ENCODE measurements at places on chromosomes 2 and 18.

- DNase-seq, result no peak
These were observed 135.8 kb upstream of the APCDD1 start for GRCh38 chr18:10318691-10318970.

GRCh38 chr18:62364558-62364957 is 39.4 kb downstream of the TNFRSF11A start:
- no peak for DNase-seq

DNA sequence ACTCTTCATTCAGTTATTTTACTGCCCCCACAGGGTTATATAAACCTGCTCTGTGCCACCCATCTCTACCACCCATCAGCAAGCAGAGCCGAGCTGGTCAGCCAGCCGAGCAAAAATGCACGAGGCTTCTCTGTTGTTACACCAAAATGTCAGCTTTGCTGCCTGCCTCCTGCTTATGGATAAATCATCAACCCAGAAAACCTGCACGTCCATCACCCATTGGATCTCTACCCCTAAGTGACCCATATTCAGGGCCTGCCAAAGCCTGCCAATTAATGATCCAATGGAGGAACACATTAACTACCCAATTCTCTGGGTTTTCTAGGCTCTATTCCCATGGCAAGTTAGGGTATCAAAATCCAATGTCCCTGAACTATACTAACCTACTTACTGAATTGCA is 365.5 kb upstream of the ACVR2A start:
- no peak for DNase-seq

DNA sequence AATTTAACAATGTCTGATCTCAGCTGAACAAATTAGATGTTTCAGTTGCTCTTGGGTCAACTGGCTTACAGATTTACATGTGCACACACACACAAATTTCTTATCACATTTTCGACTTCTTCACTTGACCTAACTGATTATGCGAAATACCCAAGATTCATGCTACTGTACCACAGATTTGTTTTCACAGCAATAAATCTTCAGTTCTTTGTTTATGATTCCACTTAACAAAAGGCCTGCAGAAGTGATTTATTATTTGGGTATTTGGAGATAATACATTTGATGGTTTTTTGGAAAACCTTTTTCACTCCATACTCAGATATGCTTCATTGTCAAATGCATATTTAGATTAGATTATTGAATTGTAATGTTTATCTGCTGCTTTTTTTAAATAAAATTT is 129.0 kb downstream of the GALNT1 start:
- DNase-seq, result no peak

DNA sequence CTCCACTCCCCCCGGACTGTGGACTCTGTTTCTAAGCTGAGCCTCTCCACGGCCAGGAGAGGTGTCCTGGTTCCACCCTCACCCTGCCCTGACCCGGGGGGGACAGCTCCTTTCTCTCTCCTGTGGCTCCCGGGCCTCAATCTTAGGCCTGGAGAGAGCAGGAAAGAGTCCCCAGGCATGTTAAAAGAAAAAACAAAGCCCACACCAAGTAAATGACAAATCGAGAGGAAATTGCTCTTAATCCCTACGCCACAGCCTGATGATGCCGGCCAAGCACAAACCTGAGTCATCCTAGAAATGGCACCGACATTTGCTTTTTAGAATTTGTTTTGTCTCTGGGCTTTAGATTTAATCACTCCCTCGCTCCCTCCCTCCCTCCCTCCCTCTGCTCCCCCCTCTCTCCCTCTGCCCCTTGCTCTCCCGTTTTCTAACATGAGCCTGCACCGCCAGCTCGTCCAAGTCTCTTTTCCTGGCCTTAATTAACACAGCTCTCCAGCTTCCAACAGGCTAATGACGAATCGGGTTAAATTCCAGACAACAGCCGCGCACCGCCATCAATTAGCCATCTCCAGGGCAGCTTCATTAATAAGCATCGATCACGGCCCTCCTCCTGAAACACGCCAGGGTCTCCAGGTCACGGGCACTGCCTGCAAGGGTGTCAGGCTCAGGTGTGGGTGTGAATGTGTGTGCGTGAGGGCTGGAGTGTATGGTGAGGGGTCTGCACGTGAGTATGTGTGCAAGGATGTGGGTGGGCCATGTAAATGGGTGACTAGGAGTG is 230.8 kb downstream of the CELF4 start:
- DNase-seq, result no peak

DNA sequence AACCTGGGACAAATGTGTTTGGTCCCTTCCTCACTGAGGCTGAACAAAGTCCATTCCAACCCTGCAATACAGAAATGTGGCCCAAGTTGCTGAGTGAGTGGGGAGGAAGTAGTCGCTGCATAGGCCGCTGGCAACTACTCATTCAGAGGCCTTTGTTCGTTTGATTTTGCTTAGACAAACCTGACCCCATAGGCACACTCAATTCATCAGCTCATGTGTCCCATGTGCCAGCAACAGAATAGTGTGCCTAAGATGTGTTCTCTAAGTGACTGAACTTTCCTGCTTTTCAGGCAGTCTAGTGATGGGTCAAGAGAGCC is 23.0 kb downstream of the PTPN18 start:
- DNase-seq, result no peak

GRCh38 chr2:144404586-144405314 is 115.2 kb downstream of the ZEB2 start:
- DNase-seq, result no peak

- DNase-seq, result no peak
These were observed 66.5 kb upstream of the SLC1A4 start for GRCh38 chr2:64922482-64923384.

DNA sequence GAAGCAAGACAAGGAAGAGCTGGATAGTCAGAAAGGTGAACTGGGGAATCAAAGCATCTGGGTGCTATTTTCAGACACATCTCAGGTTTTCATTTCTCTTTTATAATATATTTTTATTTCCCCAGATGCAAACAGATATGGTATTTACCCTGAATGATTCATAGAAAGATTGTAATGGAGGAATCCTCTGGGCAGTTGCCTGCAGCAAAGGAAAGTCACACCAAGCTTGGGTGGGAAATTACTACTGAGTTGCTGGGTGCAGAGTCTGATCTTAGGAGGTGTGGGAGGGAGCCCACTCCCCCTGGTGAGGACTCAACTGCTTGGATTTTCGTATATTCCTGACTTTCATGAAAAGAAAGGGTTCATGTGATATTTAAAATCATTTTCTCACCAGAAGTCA is 2.1 kb downstream of the EFR3B start:
- DNase-seq, result no peak

GRCh38 chr2:125471963-125472362 is 1184.0 kb upstream of the GYPC start:
- no peak for DNase-seq

- DNase-seq, result no peak
These were observed 144.5 kb downstream of the CYP26B1 start for GRCh38 chr2:72003124-72003523.

DNA sequence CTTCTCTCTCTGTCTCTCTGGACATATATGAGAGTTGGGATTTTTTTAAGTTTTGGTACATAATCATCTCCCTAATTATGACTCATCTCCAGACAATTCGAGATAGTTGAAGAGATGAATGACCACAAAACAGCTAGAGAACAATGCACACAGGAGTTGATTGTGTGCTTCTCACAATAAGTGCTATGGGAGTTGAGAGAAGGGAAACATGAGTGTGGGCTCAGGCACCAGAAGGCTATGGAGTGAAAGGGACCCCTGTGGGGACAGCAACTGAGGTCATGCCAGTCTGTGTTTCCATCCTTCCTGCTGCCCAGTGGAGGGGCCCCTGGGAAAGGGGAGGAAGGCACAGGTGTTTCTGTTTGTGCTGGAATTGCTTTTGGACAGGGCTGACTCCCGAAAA is 6.5 kb upstream of the YWHAQ start:
- no peak for DNase-seq

DNA sequence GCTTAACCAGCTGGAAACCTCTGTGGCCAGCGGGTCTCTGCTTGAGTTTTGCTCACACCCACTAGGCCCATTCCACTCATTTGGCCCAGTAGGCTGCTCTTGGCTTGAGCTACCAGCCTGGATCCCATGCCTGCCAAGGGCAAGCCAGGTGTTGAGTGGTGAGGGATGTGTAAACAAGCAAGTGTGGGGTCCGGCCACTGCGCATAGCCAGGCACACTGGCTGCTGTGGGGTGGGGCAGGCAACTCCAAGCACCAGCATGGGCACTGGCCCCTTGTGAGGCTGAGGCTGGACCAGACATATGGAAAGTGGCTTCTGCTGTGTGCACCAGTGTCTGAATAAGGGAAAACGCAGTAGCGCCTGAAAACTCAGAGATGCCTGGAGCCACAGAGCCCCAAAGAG is 732.7 kb downstream of the NR4A2 start:
- no peak for DNase-seq

DNA sequence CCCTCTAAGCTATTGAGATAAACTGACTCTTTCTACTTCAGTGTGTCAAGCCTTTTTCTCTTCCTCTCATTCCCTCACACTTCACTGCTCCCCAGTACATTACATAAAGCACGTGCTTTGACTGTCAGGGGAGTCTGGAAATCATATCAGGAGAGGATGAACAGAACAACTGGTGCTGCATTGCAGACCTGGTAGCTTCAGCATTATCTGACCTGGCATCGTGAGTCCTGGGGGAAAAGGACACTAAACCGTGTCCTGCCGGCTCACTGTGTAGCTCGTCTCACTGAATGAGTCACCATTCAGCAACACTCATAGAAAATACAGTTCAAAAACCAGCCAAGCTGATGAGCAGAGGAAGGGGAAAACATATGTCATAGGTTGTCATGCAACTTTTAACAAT is 108.5 kb upstream of the UNC80 start:
- DNase-seq, result no peak

DNA sequence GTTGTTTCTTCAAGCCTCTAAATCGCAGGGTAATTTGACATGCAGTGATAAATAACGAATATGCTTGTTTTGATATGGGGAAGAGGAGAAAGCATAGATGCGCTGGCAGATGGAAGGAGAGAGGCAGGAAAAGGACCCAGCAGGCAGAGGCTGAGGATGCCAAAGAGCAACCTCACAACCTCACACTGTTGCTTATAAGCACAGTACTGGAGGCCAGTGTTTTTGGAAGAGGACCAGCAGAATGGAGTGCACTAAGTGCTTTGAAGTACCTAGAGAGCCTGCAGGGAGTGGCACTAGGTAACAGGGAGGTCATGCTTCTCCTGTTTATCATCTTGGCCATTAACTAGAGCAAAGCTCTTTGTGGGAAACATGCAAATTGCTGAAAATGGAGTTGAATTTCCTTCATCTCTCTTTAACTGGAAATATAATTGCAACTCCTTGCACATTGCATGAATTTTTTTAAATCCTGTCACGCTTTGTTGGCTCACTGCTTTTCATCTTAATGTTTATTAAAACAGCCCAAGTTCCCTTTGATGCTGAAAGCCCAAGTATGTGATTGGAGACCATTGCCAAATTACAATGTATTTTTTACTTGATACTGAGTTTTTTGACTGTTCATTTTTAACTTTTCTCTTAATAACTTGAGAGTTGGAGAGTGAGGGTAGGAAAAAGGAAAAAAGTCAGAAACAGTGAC is 236.4 kb downstream of the LRRTM1 start:
- no peak for DNase-seq

DNA sequence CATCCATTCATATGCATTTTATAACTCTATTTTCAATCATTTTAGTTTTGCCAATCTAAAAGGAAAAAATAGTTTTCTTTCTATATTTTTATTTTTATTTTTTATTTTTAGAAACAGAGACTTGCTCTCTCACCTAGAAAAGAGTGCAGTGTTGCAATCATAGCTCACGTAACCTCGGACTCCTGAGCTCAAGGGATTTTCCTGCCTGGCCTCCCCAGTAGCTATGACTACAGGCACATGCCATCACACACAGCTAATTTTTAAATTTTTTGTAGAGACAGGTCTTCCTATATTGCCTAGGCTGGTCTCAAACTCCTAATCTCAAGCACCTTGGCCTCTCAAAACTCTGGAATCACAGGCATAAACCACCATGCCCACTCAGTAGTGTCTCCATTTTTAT is 125.5 kb upstream of the XIRP2 start:
- DNase-seq, result no peak
